ENCODE measurements at places on chromosomes 13 and 19. TPM values are rescaled to one million over a fixed set of nuclear protein-coding genes. Genes with fewer than 3 reads are reported as not detected.
A peak's percentile ranks its signal among the peaks of the same experiment; 100 is the strongest.

- DNase-seq = no peak
Observed at GRCh38 chr19:33394006-33394722, 20.7 kb downstream of the CEBPG start.

DNA sequence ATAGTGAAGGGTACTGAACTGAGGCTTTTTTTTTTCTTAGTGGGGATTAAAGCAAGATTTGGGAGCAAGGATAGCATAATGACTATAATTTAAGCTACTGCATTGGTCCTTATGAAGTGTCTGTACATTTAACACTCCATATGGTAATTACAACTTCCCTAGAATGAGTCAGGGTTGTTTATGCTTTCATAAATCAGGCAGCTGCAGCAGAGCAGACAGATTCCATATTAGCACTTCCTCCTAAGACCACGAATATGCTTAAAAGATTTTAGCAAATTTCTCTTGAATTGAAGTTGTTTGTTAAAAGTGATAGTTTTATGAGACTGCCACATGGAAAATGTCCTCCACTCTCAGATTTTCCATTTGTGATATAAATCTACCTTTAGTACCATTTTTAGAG, 401.1 kb upstream of the SPRY2 start:
- DNase-seq = no peak

- no peak for DNase-seq
Observed at GRCh38 chr19:2613507-2614295, 88.8 kb downstream of the GNG7 start.

GRCh38 chr13:92103689-92104153, 705.3 kb downstream of the GPC5 start:
- no peak for DNase-seq

DNA sequence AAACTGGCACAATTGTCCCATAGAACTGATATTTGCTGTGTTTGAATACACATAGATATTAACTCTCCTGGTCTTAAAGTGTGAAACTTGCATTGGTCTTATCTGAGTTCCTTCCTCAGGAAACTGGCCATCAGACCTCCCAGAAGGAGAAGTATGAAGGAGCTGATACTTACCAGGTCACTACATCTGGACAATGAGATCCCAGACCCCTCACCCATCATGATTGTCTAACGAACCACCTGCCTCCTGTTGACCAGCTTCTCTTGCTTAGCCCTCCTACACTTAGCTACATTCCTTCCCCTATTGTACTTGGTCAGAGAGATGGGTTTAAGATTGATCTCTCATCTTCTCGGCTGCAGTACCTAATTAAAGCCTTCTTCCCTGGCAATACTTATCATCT, 413.3 kb downstream of the KCTD12 start:
- DNase-seq = no peak

GRCh38 chr13:30718661-30719524, 16.4 kb upstream of the ALOX5AP start:
- DNase-seq = no peak

GRCh38 chr19:49148784-49149651, 6.2 kb downstream of the HRC start:
- peak; percentile 92 for DNase-seq

GRCh38 chr13:98184792-98185191, 7.7 kb upstream of the RNF113B start:
- no peak for DNase-seq

GRCh38 chr19:51793994-51794393, 963 bp upstream of the FPR3 start:
- no peak for DNase-seq

DNA sequence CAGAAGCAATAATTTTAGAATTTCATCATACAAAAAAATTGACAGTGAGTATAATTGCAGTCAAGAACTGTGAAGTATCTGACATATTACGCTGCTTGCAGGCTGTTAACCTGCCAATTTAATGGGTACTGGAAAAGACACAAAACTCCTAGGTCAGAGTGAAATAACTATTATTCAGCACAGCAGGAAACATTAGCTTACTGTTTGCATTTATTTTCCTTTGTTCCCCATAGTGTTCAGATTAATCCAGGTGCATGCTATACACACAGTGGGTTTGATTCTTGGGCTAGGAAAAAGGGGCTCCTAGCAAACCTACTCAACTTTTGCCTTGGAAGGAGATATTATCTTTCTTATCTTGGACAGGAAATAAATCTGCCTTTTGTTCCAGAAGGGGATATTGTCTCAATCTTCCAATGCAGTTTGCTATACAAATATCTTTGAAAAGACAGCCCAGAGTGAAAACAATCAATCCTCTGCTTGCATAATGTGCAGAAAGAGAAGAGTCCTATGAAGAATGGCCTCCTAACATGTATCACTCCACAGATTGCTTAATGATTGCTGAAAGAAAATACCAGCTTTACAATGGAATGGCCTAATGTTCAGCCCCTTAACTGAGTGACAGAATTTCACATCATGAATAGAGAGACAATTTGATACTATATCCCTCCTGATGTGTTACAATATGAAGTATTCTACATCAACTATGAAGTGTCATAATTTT, 443.4 kb downstream of the TBC1D4 start:
- DNase-seq = no peak

DNA sequence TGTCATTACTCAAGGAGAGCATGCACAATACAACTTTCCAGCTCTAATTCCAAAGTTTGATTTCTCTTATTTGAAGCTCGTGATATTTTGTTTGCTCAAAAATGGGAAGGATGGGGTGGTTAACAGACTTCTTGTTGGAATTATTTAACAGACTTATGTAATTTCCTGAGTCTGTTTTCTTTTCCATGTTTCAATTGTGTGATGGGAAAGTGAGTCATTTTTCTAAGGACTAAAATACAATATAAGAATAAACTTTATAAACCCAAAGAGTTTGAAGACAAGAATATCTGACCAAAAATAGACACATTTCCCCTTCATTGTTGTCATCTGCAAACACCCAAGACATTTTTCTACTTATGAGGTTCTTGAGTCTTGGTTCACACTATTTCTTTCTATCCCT, 211.8 kb upstream of the SLITRK5 start:
- DNase-seq = no peak

GRCh38 chr13:80962855-80963254, 621.9 kb upstream of the SPRY2 start:
- DNase-seq = no peak

GRCh38 chr13:109198585-109198984, 569.2 kb downstream of the MYO16 start:
- no peak for DNase-seq

DNA sequence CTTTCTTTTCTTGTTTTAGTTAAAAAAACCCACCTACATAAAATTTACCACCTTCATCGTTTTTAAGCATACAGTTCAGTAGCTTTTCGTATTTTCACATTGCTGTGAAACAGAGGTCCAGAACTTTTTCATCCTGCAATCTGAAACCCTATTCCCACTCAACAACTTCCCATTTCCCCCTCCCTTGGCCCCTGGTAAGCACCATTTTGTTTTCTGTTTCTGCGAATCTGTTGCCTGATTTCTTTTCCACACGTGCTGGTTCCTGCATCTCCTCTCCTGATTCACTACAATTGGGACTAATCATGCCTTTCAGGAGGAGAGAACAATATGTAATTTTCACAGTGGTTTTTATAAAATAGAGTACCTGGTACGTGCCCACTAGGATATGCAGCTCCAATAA, 149.2 kb upstream of the RNF113B start:
- DNase-seq = no peak

DNA sequence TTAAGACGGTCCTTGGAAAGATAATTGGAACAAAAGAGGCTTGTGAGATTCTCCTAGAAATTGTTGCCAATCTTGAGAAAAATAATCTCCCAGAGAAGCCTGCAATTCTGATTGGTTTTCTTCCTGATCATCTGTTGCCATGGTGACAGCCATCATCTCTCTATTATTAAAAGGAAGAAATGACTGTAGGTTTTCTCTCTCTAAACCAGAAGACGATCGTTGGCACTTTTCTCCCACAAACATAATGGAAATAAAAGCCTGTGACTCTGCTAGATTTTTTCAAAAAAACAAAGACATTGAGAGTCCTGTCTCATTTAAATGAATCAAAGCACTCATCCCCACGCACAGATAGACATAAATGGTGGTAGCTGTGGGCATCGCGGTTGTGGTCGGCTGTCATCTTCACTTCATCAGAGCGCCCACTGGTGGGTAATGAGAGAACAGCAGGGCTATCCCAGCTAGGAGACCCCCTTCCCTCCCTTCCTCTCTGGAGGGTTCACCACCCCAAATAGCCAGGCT, 21.7 kb upstream of the CALM3 start:
- DNase-seq = no peak

DNA sequence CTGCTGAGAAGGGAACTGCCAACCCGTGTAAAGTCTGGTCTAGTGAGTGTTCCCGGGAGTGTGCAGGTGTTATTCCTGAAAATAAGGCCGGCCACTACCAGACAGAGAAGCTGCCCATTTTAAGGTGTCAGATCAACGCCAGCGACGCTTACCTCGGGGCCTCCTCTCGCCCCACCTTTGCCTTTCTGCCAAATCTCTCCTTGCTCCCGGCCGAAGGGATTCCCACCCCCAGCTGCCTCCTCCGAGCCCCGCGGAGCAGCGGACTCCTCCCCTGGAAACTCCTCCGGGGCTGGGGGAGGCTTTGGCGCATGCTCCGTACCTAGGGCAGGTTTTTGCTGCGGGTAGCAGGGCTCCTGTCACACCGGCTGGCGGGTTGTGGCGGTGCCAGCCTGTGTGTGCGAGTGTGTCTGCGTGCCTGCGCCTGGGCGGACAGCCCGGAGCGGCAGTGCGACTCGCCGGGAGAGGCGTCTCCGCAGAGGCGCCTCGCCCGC, at the start of gene HS6ST3:
HS6ST3 (plus strand) TSS at position 359 of the 491 bp plus-strand sequence.
- no peak for DNase-seq

GRCh38 chr19:35346193-35347052, 1.3 kb upstream of the FFAR1 start:
- DNase-seq = no peak

GRCh38 chr19:10289836-10290356, at the start of gene ICAM5:
ICAM5 (plus strand) TSS chr19:10289952; CDS start chr19:10290044, 92 bp downstream.
- DNase-seq = no peak

- no peak for DNase-seq
Observed at GRCh38 chr19:2726904-2727639, 5.9 kb upstream of the DIRAS1 start.

DNA sequence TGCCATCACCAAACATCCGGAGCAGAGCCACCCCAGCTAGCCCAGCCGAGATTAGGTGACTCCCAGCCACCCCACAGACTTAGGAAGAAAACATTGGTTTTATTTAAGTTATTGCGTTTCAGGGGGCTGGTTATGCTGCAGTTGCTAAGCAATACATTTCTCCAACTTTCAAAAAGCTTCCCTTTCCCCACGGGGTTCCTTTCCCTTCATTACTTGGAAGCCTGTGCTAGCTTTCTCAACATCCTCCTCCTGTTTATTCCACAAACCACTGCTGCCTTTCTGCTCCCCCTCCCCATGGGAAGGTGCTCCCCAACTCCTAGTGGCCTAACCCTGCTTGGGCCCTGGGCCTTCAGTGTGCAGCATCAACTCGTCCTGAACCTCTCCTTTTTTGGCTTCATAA, 52.6 kb downstream of the CDADC1 start:
- no peak for DNase-seq

- no peak for DNase-seq
Observed at GRCh38 chr13:107845911-107846310, 369.4 kb downstream of the LIG4 start.

- DNase-seq = peak; percentile 80
Observed at GRCh38 chr19:7394731-7395359, 46.1 kb downstream of the ARHGEF18 start.

GRCh38 chr19:6259312-6259861, 20.4 kb downstream of the MLLT1 start:
- no peak for DNase-seq

DNA sequence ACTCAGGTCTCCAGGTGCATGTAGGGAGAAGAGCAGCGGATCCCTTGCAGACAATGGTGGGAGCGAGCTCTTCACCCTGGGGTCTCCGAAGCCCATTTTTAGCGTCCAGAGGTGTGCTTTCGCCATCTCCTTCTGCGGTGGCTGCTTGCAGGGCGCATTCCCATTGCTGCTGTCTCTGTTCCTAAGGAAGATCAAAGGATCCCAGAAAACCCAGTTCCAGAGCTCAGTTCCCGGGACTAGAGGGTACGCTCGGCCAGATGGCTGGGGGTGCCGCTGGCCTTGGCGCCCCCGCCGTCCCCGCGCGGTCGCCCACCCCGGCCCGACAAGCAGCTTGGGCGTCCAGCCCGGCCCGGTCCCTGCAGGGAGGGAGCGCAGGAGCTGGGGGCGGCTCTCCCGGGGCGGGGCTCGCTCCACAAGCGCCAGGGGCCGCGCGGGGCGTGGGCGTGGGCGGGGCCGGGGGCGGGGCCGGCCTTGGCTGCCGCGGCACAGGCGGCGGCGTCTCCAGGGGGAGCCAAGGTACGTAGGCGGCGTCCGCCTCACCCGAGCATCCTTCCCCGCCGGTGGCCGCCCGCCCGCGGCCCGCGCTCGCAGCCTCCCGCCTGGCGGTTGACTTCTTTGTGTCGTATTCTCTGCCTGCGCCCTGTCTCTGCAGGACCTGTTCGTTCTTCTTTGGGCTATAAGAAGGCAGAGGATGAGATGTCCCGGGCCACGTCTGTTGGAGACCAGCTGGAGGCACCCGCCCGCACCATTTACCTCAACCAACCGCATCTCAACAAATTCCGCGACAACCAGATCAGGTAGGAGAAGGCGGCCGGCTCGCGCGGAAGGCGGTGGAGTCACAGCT, 96.8 kb downstream of the ATP8A2 start:
- DNase-seq = no peak

ANKRD27 gene
- 16.9 TPM for polyA plus RNA-seq

TBXA2R gene
- 2.7 TPM for polyA plus RNA-seq

C19orf47 gene
- 12.3 TPM for polyA plus RNA-seq

IGFL1 gene
- not detected for polyA plus RNA-seq

PNMA8C gene
- polyA plus RNA-seq = 0.79 TPM

PLIN5 gene
- polyA plus RNA-seq = 10.9 TPM

ZNF418 gene
- 24.6 TPM for polyA plus RNA-seq

ADGRE3 gene
- 0.09 TPM for polyA plus RNA-seq

SOHLH2 gene
- 4.1 TPM for polyA plus RNA-seq

IGFL4 gene
- polyA plus RNA-seq = 0.18 TPM

OR2Z1 gene
- not detected for polyA plus RNA-seq

TTC9B gene
- polyA plus RNA-seq = not detected

CACNG6 gene
- polyA plus RNA-seq = 0.92 TPM

PSG11 gene
- polyA plus RNA-seq = not detected

KRTDAP gene
- polyA plus RNA-seq = 0.67 TPM

GPR12 gene
- 0.11 TPM for polyA plus RNA-seq

All from left renal pelvis (tissue), 4 donors.